Endothelial cell of coronary artery (primary cell): ENCODE measurements at places on chromosomes 13 and 19. TPM values are rescaled to one million over a fixed set of nuclear protein-coding genes. Genes with fewer than 3 reads are reported as not detected.

Gene CEACAM20
- 0.09 TPM in 1 of 2 replicates, not detected in the other for total RNA-seq

Gene UBE2L5
- not detected in 2 replicates for total RNA-seq

Gene CBLC
- not detected in 2 replicates for total RNA-seq

Gene ZNF382
- 3.1 and 8.7 TPM in 2 replicates for total RNA-seq

Gene LILRA1
- not detected in 2 replicates for total RNA-seq

Gene ADAMTS10
- 2.2 and 11.6 TPM in 2 replicates for total RNA-seq
